ENCODE measurements at places on chromosomes 4 and X.

DNA sequence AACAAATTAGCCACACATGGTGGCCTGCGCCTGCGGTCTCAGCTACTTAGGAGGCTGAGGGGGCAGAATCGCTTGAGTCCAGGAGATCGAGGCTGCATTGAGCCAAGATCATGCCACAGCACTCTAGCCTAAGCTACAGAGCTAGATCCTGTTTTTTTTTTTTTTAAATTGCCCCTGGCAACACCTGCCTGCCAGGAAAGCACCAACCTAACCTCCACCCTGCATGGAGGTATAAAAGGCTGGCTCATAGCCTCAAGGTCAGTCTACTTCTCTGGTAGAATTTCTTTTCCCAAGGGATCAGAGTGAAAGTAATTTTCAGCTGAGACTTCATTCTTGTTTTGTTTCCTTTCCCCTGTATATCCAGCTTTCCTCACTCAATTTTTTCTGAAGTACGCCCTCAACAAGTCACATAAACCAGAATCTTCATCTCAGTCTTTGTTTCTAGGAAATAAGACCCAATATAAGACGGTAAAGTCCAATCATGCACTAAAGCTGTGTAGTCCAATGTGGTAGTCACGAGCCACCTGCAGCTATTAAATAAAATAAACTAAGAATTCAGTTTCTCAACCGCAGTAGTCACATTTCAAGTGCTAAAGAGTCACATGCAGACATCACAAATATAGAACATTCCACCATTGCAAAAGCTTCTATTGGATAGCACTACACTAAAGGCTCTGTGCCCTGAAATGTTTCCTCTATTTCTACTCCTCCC lies 113.3 kb downstream of the HPGD start:
- DNase-seq, result no peak

GRCh38 chrX:93264261-93265002 lies 408.9 kb downstream of the NAP1L3 start:
- DNase-seq, result no peak

DNA sequence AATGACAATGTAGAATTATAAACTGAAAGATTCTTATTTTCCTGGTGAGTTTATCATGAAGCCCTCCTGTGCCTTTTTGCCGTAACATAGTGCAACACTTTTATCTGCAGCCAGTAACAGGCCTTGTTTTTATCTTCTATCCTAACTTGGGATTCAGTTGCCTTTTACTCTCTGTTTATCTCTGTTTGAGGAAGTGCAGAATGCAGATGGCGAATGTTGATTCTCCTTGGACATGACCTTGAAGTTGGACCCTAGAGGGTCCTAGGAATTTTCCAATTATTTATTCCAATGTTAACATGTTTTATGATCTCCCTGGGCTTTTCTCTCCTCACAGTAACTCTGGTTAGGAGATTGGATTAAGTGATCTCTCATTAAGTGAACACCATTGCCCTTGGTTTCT lies 165.0 kb downstream of the FMR1NB start:
- DNase-seq, result no peak

DNA sequence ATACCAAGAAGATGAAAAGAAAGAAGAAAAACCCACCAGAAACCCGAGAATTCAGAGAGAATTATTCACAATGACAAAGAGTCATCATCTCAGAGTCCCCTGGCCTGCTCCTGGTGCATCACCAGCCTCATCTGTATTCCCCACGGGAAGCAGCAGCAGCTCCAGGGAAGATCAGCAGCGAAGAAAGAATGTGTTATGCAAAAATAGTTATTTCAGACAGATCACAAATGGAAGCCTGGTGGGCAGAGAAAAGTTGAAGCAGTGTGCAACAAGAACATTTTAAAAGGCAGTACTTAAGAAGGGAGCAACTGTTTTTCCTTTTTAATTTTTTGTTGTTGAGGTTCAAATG lies 189.2 kb downstream of the PPP3CA start:
- DNase-seq, result no peak

DNA sequence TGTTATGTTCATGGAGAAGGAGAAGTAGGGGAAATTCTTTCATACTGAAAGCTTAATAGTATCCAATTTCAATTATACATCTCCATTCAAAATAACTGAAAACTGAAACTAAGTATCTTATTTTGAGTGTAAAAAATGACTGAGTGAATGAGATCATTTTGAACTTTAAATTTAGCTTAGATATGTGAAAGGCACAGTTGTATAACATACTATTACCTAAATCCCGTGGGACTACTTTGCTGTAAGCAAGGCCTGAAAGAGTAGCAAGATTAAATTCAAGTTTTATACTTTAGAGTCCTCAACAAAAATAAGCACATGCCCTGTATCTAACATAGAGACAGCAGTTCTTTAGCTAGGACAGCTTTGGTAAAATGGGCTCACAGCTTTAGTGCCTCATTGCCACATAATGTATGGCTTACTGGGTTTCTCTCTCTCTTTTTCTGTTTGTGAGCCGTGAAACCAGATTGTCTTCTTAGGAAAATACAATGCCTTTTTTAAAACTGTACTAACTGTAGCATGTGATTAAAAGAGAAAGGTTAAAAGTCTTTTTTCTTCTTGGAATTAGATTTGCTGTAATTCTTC lies 43.2 kb downstream of the GSTCD start:
- no peak for DNase-seq

DNA sequence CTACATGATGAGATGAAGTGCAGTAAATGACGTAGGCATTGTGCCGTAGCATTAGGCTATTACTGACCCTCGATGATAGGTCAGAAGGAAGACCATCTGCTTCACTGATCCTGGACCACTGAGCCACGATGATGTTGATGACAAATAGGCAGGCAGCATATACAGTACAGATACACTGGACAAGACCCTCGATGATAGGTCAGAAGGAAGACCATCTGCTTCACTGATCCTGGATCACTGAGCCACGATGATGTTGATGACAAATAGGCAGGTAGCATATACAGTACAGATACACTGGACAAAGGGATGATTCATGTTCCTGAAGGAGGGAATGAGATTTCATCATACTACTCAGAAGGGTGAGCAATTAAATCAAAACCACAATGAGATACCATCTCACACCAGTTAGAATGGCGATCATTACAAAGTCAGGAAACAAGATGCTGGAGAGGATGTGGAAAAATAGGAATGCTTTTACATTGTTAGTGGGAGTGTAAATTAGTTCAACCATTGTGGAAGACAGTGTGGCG lies 50.9 kb downstream of the BEND4 start:
- DNase-seq, result peak; percentile 14

DNA sequence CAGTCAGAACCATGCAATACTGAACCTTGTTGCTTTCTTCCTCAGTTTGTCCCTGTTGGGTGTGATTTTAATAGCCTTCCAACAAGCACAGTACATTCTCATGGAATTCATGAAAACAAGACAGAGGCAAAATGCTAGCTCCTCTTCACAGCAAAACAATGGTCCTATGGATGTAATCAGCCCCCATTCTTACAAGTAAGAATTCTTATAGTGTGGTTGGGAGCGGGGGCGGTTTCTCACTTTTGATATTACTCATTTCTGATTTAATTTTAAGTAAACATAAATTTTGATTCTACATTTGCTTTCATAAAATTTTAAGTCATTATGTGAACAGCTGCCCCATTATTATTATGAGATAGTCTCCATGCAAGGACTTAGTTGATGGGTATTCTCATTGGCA lies 80.8 kb upstream of the TLR2 start:
- DNase-seq, result no peak

- DNase-seq, result no peak
Observed at GRCh38 chr4:161907590-161907955, 256.2 kb downstream of the FSTL5 start.

GRCh38 chr4:3436798-3437581 lies 4.8 kb upstream of the HGFAC start:
- DNase-seq, result peak; percentile 29

- no peak for DNase-seq
Observed at GRCh38 chr4:154617820-154618317, 5.4 kb upstream of the FGG start.

DNA sequence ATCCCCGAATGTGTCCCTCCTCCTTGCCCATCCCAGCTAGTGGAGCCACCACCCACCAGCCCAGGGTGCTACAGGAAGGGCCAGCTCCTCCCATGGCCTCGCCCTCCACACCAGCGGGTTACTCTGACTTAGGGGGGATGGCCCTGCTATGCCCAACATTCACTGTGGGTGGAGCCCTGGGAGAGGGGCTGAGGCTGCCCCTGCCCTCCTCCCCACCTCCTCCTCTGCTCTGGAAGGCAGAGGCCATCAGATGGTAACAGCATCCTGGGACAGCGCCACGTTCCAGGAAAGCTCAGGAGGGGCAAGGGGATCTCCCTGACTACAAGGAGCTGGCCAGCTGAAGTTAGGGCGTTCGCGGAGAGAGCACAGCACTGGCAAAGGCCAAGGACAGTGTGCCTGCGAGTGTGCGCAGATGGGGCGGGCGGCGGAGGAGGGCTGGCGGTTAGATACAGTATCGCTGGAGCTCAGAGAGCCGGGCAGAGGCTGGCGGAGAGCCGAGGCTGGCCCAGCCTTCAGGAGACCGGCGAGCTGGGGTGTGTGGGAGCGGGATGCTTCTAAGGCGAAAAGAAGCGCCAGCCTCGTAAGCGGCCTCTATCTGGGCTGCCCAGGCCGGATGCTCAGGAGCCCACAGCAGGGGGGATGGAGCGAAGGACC lies 1.5 kb downstream of the JAKMIP1 start:
- peak; percentile 2 for DNase-seq

- DNase-seq, result peak; percentile 80
Observed at GRCh38 chrX:151396042-151396824, 773 bp upstream of the VMA21 start.

GRCh38 chrX:103640401-103641155 lies 11.8 kb downstream of the TCEAL1 start:
- DNase-seq, result peak; percentile 33

GRCh38 chr4:2078584-2078983 lies 19.5 kb downstream of the NAT8L start:
- no peak for DNase-seq

- no peak for DNase-seq
Observed at GRCh38 chr4:69649629-69650028, 3.4 kb downstream of the UGT2A1 start.

- no peak for DNase-seq
Observed at GRCh38 chr4:67714955-67715354, 14.0 kb upstream of the UBA6 start.

DNA sequence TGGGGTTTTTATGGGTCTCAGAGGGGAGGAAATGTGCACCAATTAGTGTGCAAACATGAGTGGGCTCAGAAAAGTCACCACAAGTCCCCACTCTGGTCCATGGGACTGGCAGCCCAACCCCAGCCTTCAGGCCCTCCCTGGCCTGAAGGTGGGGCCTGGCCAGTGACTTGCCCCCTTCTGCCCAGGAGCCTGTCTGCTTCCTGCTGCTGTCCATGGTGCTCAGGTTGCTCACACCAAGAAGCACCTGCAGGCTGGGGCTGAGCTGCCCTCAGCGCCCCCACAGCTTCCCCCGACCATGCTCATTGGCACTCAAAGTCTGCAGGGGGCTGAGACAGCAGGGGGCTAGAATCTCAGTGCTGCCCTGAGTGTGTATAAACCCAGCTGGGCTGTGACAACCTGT lies 30.6 kb upstream of the GC start:
- no peak for DNase-seq

GRCh38 chr4:37268319-37268718 lies 23.8 kb downstream of the NWD2 start:
- DNase-seq, result no peak

GRCh38 chr4:176753049-176753448 lies 39.7 kb downstream of the VEGFC start:
- peak; percentile 77 for DNase-seq

DNA sequence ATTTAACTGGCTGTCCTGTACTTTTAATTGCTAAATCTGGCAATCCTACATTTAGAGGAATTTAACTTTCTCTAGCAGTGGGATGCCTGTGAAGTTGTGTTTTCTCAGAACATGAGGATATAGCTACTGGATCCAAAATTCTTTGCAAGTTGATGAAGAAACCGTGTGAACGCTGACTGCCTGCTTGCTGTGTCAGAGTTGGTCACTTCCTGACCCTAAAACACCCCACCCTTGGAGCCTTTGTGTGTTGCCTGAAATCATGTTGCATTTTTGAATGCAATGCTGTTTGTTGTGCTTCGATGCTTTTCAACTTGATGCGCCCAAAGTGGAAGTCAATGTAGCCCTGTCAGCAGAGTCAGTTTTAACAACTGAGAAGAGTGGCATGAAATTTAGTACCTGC lies 211.2 kb downstream of the ANK2 start:
- no peak for DNase-seq

DNA sequence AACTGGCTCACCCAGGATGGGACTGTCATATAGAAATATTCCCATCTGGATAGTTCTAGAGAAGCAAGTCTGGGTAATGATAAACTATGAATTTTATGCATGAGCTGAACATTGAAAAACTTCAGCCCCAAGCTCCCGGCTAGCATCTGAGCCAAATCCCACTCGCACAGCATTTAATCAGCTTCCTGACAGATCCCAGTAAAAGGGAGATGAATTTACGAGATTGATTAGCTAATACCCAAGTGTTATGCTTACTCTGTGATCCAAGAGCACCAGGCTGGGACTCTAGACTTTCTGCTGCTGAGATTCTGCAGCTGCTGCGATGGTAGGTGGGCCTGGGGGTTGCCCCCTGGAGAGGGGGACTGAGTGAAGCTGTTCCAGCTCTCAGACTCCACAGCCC lies 28.0 kb downstream of the FRMPD3 start:
- DNase-seq, result no peak

GRCh38 chr4:15164571-15164970 lies 162.3 kb downstream of the CPEB2 start:
- DNase-seq, result peak; percentile 78

DNA sequence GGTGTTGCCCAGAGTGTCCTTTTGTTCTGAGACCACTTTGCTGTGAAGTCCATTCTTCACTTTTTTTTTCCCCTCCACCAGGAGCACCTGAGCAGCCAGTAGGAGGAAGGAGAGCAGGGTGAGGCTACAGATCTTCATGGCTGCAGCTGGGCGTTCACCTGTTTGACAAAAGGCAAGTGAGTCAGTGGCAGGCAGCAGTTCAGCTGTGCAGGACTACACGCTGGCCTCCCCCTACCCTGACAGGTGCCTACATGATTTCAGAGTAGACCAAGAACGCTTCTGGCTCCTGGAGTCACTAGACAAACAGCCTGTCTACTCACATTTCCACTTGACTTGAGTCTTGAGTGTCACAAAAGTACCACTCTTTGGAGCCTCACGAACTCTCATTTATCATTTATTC lies 2.0 kb downstream of the FGFBP1 start:
- DNase-seq, result no peak

DNA sequence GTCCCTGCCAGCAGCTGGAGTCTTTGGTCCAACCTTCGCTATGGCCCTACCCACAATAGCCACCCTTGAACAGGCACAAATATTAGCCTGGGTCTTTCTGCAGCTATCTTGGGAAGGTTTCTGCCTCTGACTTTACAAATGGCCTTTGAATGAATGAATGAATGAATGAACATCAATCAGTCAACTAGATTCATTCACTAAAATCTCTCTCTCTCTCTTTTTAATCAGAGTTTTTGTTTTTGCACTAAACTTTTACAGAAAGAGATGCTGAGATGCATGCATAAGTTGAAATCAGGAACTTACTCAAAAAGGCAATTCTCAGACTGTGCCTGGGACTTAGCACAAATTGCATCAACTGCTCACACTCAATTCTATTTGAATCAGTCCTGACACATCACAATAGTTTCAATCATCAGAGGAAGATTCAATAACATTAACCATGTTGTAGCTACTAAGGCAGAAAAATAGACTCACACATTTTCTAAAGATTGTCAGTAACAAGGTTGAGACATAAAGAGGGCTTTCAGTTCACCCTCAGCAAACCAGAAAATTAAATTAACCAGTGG lies 55.0 kb downstream of the ANXA3 start:
- DNase-seq, result no peak
